ENCODE measurements at places on chromosomes 3 and 15.

GRCh38 chr15:95549168-95549738 lies 781.2 kb upstream of the NR2F2 start:
- no peak for DNase-seq

GRCh38 chr15:28986108-28986507 lies 100.3 kb downstream of the APBA2 start:
- DNase-seq = no peak

DNA sequence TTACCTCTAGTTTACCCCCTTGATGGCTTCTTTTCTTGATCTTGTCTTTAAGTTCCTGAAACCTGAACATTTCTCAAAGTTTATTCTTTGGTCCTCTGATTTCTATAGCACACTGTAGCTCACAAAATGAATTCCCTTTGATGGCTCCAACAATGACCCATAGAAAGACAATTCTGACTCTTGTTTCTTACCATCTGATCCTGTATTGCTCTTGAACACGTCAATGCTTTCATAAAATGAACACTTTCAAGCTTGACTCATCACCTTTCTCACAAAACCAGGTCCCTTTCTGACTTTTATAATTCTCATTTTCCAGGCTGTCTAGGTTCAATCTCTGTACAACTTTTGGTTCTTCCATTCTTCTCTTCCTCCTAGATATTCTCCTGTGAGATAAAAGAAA lies 5.7 kb upstream of the GAP43 start:
- DNase-seq = no peak

DNA sequence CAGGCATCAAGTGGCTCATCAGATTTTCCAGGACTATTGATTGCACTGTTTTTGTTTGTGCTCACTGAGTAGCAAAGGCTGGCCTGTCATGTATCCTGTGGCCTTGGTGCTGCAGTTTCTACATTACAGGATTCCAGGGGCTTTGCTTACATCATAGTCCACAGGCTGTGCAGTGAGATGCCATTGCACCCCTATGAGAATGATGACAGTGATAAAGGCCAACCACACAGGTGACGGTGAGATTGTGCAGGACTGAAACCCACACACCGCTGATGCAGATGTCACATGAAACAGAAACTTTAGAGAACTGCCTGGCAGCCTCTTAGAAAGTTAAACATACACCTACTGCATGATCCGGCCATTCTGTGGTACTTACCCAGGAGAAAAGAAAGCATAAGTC lies 195.0 kb upstream of the UBE3A start:
- no peak for DNase-seq

DNA sequence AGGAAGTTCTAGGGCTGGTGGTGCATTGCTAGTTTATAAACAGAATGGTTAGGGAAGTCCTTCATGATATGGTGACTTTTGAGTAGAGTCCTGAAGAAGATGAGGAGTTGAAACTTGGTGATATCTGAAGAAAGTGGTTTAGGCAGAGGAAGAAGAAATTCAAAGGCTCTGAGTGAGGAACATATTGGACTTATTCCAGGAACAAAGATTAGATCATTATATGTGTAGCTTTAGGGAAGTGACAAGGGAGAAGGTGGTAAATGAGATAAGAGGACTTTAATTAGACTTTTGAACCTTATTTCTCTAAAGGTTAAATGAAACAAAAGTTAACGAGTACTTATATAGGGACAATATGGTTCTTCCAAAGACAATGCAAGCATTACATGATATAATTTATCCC lies 286.7 kb downstream of the DOCK3 start:
- DNase-seq = no peak

- no peak for DNase-seq
Measured at GRCh38 chr3:58157700-58158099, 53.1 kb downstream of the DNASE1L3 start.

- no peak for DNase-seq
Measured at GRCh38 chr3:23330568-23330967, 127.4 kb downstream of the UBE2E2 start.

DNA sequence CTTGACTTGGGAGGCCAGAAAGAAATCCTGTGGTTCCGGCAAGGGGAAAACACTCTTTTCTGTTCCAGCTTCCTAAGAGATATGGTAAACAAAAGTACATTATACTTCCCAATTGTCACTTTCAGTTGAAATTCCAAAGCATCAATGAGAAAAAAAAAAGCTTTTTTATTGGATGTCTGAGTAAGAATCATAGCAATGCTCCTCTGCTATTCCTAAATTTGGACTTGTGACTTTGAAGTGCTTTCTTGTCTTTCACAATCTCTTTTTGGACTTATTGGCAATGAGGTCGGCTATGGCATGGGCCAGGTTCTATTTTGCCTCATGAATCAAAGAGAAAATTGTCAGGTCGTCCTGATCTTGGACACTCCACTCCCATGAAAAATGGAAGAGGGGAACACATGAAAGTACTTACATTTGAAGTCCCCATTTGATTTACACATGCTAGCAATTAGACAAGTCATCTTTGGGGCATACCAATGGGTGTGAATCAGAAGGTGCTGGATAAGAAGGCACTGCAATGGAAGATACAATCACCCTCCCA lies 170.5 kb downstream of the GREM1 start:
- no peak for DNase-seq

DNA sequence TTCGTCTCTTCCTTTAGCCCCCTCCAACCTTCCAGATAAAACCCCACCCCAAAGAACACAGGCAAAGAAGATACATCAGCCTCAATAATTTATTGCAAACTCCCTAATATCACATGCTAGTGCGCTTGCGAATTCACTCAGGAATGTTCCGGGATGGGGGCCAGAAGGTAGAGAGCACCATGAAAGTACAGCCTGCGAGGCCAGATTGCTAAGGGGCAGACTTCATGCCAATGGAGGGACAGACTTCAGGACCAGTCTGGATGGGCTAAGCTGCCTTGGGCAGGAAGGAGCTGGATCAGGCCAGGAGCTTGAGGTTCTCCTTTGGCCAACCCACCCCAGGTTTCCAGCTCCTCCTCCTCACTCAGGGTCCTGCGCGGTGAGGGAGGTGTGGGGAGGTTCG lies 13.4 kb downstream of the CIDEC start:
- DNase-seq = no peak

DNA sequence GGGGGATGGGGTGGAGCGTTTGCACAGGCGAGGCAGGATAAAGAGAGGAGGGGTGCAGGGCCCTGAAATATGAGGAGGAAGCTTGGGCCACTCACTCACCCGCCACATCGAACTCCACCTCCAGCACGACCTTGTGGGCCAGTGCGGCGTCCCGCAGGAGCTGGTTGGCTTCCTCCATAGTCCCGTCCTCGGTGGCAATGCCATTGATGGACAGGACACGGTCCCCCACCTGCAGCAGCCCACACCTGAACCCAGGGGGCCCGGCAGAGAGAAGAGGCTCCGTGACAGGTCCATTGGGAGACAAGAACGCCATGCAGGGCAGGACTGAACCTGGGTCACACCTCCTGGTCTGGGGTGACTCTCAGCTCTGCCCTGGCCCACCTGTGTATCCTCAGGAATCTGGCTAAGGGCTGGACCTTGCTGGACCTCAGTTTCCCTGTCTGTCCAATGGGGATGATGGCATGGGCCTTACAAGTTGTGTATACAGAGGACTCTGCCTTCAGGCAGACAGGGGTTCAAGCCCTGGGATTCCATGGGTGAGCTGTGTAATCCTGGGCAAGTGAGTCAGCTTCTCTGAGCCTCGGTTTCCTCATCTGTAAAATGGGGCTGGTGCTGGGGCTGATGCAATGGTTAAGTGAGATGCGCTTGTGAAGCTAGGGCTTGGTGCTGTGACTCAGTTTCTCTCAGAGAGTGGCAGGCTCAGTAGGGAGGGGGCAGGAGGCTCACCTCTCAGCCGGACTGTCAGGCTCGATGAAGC lies 26.4 kb downstream of the GRIP2 start:
- no peak for DNase-seq
